ENCODE measurements at places on chromosomes 3 and 15.

DNA sequence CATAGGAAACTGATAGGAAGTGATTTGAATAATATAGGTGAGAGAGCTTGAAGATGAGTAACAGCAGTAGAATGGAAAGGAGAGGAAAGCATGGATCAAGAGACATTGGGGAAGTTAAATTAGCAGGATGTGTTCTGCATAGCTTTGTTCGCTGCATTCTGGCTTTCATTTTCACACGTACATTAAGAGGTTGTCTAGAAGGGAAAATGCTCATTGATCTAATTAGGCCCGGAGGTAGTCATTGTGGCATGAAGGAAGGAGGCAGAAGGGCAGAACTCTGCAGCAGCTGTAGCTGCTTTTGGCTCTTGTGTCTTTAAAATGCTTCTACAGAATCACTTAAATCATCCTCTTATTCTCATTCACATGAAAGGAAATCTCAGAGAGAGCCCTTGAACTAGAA lies 40.3 kb downstream of the KCNAB1 start:
- no peak for DNase-seq

DNA sequence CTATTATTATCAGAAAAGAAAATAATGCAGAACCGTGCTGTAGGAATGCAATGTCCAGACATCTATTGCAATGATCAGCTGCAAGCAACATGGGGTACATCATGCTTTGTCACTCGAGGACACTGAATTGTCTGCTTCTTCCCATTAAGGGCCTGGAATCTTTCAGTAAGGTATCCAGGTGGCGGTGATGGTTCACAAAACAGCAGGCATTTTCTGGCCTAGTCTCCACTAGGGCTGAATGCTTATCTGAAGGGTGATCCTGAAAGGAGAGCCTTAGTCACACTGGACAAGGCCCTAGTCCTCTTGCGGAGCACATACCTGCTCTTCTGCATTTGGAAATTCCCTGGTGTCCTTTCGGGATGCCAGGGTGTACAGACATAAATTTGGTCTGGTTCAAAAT lies 21.2 kb downstream of the ITPR1 start:
- DNase-seq = no peak

DNA sequence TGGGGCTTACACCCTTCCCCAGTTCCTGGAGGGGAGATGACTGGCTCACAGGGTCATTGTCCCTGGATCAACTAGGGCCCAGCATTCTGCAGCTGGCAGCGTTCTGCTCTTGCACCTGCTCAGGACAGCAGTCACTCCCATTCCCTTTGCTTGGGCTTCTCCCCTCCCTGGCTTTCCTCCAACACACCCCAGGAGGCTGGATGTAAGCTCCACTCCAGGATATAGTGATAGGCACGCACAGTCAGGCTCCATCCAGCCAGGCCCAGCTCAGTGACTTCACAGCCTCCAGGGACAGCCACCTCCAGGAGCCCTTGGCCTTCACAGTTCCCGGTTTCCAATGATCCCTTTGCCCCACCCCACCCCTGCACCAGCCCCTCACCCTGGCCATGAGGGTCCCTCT lies 1.9 kb downstream of the SPTBN5 start:
- DNase-seq = no peak

DNA sequence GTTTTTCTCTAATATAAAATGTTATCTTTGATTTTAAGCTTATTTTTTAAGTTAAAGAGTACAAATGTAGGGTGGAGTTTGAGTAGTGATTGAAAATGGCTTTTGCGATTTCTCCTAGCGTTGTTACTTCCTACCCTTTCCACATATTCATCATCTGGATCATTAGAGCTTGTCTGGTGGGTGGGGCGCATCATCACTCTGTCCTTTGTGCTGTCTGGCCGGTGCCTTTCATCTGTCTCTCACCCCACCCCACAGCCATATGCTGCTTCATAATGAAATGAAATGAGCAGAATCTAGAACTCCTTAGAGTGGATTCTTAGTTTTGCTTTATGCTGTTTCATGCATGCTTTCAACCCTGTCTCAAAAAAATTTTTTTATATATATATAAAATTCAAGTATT lies 44.3 kb downstream of the ATP1B3 start:
- DNase-seq = no peak

- DNase-seq = no peak
These were observed 60.0 kb downstream of the CCK start for GRCh38 chr3:42205800-42206514.

- DNase-seq = no peak
These were observed 851 bp downstream of the AP2M1 start for GRCh38 chr3:184175506-184175905.

- DNase-seq = no peak
These were observed 1039.2 kb downstream of the ROBO1 start for GRCh38 chr3:78728406-78729145.

DNA sequence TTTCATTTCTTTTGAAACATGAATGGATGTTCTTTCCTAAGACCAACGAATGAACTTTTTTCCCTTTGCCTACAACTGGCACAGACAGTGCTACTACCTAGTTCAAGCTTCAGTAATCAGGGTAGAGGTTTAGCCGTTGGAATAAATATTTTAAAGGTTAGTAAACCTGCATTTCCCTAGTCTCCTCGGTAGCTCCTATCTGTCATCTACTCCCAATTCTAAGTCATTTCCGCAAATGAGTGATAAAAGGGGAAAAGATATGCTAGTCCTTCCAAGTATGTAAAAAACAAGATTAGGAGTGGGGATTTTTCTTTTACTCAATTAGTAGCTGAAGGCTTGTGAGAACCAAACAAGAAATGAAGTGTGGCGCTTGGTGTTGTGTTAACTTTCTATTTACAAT lies 15.2 kb downstream of the SLTM start:
- no peak for DNase-seq

DNA sequence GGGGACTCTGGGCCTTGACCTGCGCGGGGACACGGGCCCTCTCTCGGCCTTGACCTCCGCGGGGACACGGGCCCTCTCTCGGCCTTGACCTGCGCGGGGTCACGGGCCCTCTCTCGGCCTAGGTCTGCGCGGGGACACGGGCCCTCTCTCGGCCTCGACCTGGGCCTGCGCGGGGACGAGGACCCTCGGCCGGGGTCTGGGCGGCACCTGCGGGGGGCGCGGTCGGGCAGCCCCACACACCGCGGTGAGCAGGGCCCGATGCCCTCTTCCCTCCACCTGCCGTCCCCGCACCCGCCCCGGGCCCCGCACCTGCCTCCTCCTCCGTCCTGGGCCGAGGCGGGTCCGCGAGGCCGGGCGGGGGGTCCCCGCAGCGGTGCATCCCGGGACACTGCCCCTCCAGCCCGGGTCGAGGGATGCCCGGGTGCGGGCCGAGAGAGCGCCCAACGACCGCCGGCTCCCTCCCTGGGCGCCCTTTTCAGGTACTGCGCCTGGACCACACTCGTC lies 15.6 kb upstream of the CERS3 start:
- no peak for DNase-seq

DNA sequence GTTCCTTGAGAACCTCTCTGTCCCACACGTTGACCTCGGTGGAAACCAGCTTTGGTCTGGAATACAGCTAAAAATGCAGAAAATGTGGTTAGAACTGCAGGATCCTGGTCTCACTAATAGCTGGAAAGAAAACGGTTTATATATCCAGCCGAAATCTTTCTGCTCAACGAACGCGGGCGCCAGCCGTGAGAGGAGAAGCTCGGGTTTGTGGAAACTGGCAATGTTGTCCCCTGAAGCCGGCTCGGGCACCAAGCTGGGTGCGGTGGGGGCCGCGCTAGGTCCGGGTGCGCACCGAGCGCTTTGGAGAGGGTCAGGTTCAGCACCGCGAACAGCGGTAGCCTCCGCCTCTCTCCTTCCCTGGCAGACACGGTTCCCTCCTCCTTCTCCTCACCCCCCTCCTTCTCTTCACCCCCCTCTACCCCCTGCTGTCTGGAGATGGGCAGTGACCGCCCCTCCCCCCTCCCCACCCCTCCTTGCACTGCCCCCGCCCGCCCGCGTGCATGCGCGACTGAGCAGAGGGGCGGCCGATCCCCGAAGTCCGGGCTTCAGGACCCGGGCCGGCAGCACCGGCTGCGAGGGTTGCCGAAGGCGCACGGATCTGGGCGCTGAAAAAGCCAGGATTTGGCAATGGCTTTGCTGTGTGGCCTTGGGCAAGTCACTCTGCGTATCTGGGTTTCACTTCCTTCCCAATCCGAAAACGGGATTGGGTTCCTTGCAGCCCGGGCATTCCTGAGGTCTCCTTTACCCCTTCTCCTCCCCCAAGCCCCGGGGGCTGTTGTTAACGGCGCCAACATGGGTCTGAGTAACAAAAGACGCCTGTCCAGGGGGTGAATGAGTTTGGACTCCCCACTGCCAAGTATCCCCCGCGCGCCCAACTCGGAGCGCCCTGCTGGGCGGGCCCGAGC lies at the start of gene SKOR1:
Gene SKOR1, plus strand, starts transcription at position 534 of the 905 bp plus-strand sequence. Its CDS starts 94 bp downstream, at position 628.
- DNase-seq = no peak

- no peak for DNase-seq
These were observed 27.7 kb downstream of the TSPAN3 start for GRCh38 chr15:77042955-77043920.

- no peak for DNase-seq
These were observed 277.8 kb upstream of the DNAJC19 start for GRCh38 chr3:181267312-181267711.

GRCh38 chr15:70164156-70164900 lies 66.6 kb upstream of the TLE3 start:
- DNase-seq = no peak

DNA sequence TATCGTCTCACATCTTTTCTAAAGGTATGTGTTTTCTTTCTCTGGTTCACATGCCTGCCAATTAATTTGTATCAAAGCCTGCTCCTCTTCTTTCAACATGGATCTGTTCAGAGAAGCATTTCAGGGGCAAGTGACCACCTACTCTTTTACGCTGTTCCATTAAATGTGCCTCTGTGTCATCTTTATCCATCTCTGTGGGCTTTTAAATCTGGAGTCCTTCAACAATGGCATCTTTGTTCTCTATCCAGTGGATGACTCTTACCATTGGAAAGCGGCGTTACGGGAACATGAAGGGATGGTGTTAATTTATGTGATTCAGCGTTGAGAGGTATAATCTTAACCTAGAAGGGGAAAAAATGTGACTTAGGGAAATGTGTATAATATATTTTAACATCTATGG lies 92.7 kb upstream of the CFAP20DC start:
- no peak for DNase-seq

DNA sequence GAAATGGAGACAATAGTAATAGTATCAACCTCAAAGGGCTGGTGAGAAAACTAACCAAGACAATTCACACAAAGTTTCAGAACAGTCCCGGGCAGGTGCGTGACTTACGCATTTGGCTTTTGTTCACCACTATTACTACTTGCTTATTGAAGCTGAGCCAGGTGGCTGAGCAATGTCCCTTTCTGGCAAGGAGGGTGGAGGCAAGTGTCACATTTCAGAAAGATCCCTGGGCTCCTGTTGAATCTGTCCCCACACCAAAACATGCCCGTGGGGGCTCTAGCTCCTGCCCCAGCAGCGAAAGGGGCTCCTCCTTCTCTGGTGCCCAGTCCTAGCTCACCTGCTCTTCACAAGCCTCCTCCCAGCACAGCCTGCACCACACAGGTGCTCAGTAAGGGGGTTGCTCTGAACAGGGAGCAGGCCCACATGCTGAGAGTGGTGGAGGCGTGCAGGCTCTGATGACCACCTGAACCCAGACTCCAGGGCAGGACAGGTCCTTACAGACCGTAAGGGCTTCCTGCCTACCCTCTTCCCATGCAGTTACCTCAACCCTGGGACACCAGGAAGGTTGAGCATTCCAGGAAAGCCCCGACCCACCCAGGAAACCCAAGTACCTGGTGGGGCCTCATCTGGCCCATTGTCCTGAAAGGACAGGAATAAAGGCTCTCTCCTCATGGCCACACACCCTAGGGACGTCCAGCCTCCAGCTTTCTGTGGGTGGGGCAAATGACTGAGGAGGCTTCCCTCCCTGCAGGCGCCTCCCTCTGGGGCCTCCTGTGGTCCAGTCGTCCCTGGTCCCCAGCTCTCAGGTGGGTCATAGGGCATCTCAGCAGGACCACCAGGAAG lies 32.6 kb downstream of the SEMA7A start:
- no peak for DNase-seq

- no peak for DNase-seq
These were observed 1390.9 kb upstream of the CADM2 start for GRCh38 chr3:83567935-83568334.

- DNase-seq = no peak
These were observed 26.3 kb downstream of the COL6A6 start for GRCh38 chr3:130543322-130543721.

GRCh38 chr3:87975716-87976115 lies 83.1 kb downstream of the CGGBP1 start:
- no peak for DNase-seq
